IPS DF 19.7 (cell line): ENCODE measurements at places on chromosomes 1 and 21.

- no peak for DNase-seq
Observed at GRCh38 chr21:28943631-28944030, 49.0 kb downstream of the LTN1 start.

- no peak for DNase-seq
Observed at GRCh38 chr1:53145942-53146708, 3.7 kb upstream of the SLC1A7 start.

DNA sequence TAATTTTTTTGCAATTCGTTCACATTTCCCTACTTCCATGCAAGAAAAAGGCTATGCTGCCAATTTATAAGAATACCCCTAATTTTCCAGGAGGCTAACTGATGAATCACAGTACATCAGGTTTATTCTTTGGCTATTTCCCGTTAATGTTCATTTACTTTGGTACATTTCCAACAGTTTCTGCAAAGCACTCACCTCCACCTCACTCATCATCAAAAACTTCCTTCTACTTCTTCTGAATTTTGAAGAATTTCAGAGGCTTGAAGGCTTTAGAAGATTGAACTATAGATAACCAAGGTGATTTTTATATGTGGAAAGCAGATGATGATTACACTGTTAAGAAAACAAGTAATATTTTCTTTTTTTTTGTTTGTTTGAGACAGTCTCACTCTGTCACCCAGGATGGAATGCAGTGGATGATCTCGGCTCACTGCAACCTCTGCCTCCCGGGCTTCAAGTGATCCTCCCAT, 60.5 kb upstream of the HP1BP3 start:
- DNase-seq = no peak

DNA sequence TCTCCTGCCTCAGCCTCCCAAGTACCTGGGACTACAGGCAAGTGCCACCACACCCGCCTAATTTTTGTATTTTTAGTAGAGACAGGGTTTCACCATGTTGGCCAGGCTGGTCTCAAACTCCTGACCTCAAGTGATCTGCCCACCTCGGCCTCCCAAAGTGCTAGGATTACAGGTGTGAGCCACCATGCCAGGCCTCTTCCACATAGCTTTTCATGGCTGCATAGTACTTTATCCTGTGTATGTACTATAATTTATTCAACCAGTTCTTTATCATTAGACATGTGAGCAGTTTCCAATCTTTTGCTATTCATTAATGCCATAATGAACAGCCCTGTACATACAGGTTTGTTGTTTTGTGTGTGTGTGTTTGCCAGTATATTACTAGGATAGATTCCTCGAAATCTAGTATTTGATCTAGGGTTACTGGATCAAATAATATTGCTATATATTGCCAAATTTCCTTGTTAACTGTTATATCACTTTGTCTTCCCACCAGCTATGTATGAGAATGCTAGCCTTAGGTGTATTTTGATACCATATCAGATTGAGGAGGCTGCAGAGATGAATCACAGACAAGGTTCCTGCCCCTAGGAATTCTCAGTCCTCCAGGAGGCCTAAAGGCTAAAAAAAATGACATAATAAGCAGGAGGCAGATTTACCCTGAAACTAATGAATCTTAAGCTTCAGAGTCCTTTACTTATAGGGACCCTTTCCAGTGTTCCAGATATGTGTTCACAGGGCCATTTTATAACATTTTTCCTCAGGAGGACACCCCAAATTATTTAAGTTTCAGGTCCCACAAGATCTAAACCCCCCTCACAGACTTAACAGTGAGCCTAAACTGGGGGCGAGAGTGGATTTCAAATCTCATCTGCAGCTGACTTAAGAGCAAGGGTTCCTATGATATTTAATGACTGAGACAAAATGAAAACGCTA, 2.1 kb upstream of the PDIK1L start:
- no peak for DNase-seq

DNA sequence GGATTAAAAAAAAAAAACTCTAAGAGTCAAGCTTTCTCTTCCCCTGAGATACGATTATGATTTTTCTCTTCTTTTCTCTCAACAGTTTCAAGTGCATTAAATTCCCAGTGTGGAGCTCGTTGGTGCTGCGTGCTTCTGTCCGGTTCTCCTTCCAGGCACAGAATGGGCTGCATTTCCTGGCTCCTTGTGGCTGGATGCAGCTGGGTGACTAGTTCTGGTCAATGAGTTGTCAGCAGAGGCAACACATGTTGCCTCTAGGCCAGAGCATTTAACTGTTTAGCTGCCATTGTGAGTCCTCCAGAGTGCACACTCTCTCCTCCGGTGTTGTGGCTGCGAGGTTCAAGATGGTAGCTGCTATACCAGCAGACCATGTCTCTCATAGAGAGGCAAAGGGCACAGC, 312.9 kb downstream of the RRAGC start:
- no peak for DNase-seq

DNA sequence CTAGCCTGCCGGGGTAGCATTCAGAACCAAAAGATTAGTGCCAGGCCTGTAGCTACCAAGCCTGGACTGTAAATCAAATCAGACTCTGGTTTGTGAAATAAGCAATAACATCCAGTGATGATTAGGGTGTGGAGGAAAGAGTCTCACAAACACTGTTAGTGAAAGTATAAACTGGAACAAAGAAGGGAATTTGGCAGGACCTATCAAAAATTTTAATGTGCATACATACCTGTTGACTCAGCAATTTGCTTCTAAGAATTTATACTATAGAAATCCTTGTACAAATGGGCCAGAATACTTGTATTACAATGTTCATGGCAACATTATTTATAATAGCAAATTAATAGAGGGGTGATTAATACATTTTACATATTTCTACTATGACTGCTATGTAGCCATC, 109.8 kb upstream of the WARS2 start:
- no peak for DNase-seq

- no peak for DNase-seq
Observed at GRCh38 chr1:186950547-186950946, 121.8 kb downstream of the PLA2G4A start.

DNA sequence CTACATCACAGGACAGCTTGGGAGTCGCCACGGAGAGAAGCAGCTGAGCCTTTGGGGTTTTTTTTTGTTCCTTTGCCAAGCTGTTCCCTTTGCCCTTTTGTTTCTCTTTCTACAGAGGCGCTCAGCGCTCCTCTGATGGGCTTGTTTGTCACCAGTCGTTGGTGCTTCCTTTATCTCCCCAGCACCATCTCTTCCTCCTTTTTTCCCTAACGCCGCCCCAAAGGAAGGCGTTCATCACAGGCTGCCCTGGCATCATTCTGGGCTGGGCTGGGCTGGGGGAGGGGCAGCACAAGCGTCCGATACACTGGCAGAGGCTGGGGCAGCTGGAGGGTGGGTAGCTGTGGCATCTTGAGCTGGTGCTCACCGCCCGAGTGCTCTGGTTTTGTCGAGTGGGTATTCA, 10.5 kb downstream of the IGSF21 start:
- no peak for DNase-seq

DNA sequence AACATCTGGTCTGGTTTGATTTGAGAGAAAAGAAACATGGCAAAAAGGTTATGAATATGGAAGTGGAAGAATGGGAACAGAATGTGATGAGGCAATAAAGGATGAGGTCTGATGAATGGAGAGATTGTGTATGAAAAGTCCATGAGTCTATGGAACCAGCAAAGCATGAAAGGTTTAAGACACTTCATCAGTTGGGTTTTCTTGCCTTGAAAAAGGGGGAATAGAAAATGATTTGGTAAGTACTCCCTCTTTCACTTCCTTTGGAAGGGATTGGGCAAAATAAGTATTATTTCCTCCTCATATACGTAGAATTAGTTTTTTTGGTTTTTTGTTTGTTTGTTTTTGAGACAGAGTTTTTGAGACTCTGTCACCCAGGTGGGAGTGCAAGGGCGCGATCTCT, 155.8 kb downstream of the TRIM33 start:
- DNase-seq = no peak
